ENCODE measurements at places on chromosomes 1 and 21.

- DNase-seq, result no peak
Observed at GRCh38 chr1:11453742-11454491, 25.0 kb upstream of the DISP3 start.

DNA sequence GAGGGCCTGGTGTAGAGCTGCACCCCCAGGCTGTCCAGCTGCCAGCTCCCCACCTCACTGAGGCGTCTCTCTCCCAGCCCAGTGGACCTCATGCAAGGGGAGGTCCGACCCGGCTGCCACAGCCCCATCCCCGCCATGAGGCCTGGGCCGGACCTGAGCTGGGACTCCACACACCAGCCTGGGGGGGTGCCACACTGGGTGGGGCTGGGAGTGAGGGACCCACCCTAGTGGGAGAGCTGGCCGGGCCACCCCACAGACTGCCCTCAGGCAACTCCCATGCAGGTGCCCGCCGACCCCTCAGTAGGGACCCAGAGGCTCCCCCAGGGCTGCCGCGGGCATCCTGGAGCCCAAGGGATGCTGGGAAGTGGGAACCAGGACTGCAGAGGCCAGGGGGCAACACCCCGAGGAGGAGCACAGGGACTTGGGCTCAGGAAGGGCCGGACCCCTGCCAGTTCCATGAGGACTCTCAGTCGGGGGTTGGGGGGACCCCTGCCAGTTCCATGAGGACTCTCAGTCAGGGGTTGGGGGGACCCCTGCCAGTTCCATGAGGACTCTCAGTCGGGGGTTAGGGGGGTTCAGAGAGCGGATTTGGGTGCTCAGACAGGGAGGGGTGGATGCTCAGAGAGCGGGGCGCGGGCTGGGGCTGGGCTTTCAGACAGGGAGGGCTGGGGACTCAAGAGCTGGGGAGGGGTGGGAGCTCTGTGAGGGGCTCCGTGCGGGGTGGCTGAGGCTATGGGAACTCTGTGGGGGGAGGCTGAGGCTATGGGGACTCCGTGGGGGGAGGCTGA lies 1.2 kb upstream of the RNF223 start:
- DNase-seq, result no peak

- DNase-seq, result peak; percentile 42
Observed at GRCh38 chr1:227947676-227948492, at the start of gene WNT9A. TSS of gene WNT9A (minus strand) at chr1:227947932. CDS start at chr1:227947887, 45 bp downstream.

GRCh38 chr1:93447481-93448291 lies at the start of gene FNBP1L:
TSS of gene FNBP1L (plus strand) at chr1:93448118. CDS start at chr1:93448282, 164 bp downstream.
- DNase-seq, result peak; percentile 77

GRCh38 chr1:146035048-146035423 lies 13.5 kb upstream of the HJV start:
- DNase-seq, result no peak

DNA sequence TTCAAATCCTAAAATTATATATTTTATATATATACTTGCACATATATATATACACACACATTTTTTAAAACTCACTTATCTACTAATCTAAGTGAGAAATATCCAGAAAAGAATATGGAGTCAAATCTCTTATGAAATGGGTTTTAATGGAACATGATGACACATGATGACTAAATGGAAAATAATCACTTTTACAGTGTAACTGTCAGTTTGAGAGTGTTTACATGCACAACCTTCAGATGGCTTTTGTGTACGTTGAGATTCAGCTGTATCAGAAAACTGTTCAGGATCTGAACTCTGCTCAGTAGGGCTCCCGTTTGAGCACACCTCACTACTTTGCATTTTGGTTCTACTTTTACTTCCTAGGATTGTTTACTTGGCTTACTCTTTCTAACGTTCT lies 189.8 kb downstream of the DNAH14 start:
- no peak for DNase-seq

- DNase-seq, result no peak
Observed at GRCh38 chr1:2130871-2131289, 63.7 kb downstream of the FAAP20 start.

GRCh38 chr1:210691039-210691610 lies 362.4 kb downstream of the HHAT start:
- DNase-seq, result no peak
